Activated CD4-positive, alpha-beta T cell treated with anti-CD3 and anti-CD28 coated beads for 36 hours (primary cell): ENCODE measurements at places on chromosomes 3 and 15. TPM values are rescaled to one million over a fixed set of nuclear protein-coding genes. Genes with fewer than 3 reads are reported as not detected.

GRCh38 chr3:110077093-110077492, 739.7 kb upstream of the DPPA4 start:
- no peak for DNase-seq

DNA sequence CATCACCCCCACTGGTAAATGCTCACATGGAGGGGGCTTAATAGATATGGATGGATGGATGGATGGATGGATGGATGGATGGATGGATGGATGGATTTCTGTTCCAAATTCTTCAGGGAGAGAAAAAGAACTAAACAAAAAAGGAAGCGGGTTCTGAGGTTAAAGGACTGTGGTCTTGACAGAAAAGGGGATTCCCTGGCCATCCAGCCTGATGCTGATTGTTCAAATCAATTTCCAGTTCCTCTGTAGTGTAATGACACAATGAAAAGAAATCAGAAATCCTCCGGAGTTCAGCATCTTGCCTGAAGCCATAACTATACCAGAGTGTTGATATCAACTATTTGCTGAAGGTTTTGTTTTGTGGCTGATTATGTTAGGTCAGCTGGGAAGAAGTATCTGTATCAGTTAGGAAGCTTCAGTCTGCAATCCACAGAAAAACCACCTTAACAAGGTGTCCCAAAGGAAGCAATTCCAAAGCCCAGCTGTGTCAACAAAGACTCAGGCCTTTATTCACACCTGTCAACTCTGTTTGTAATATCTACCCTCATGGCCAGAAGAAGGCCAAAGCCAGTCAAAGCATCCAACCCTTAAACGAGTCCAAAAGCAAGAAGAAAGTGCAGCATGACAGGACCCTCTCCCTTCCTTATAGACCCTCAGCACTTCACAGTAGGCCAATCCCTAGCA, 24.5 kb upstream of the RASA2 start:
- DNase-seq = no peak

DNA sequence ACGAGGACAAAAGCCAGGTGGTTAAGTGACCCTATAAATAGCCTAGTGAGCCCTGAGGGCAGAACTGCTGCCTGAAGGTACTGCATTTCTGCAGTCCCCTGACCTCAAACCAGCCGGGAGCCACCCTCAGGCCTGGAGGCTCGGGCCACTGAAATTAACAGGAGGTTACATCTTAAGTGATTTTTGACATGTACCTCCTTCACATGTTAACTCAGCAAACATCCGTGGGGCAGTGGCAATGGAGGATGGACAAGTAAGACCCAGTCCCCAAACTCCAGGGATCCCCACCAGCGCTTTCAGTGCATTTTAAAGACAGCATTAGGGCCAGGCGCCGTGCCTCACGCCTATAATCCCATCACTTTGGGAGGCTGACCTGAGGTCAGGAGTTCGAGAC, 26.2 kb downstream of the PSTPIP1 start:
- DNase-seq = no peak

- DNase-seq = no peak
Measured at GRCh38 chr3:107271787-107272387, 105.4 kb upstream of the CCDC54 start.

The SAXO2 gene
- 4.4 TPM for total RNA-seq

DNA sequence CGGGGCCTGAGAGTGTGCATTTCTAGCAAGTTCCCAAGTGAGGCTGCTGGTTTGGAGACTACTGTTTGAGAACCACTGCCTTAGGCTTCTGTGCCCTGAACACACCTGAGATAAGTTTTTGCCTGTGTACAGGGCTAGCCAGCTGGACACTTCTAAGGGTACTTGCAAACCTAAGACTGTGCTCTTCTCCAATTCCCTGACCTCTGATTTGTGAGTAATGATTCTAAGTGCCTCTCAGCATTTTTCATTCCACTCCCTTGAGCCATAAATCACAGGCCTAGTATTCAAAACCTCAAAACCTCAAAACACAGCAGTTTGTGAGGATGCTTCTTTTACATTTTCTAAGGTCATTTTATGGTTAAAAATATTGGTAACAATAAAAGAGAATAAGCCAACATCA, 148.4 kb downstream of the CHST2 start:
- DNase-seq = no peak

The RASA2 gene
- total RNA-seq = 32.0 TPM

The GABRB3 gene
- not detected for total RNA-seq

- no peak for DNase-seq
Measured at GRCh38 chr15:68640791-68641331, 62.1 kb downstream of the CORO2B start.

- DNase-seq = peak; percentile 44
Measured at GRCh38 chr3:176514297-176514696, 683.0 kb downstream of the TBL1XR1 start.
